ENCODE measurements at places on chromosomes 1 and 21.

GRCh38 chr1:51276286-51276685 lies 40.2 kb downstream of the RNF11 start:
- DNase-seq, result no peak

- DNase-seq, result no peak
Observed at GRCh38 chr21:37001441-37001840, 5.1 kb upstream of the RIPPLY3 start.

DNA sequence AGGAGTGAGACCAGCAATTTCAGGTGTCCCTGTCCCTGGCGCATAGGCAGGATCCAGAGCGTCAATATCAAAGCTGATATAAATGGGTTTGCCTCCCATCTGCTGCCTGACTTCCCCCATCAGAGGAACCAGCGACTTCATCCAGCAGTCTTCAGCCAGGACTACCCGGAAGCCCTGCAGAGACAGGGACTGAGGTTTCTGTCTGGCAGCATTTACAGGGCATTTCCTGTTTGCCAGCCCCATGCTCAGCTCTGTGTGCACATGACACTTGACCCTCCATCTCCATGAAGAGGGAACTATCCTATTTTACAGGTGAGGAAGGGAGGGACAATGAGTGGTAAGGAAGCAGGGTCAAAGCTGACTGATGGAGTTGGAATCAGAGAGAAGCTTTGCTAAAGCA lies 7.2 kb downstream of the AGMAT start:
- DNase-seq, result no peak

DNA sequence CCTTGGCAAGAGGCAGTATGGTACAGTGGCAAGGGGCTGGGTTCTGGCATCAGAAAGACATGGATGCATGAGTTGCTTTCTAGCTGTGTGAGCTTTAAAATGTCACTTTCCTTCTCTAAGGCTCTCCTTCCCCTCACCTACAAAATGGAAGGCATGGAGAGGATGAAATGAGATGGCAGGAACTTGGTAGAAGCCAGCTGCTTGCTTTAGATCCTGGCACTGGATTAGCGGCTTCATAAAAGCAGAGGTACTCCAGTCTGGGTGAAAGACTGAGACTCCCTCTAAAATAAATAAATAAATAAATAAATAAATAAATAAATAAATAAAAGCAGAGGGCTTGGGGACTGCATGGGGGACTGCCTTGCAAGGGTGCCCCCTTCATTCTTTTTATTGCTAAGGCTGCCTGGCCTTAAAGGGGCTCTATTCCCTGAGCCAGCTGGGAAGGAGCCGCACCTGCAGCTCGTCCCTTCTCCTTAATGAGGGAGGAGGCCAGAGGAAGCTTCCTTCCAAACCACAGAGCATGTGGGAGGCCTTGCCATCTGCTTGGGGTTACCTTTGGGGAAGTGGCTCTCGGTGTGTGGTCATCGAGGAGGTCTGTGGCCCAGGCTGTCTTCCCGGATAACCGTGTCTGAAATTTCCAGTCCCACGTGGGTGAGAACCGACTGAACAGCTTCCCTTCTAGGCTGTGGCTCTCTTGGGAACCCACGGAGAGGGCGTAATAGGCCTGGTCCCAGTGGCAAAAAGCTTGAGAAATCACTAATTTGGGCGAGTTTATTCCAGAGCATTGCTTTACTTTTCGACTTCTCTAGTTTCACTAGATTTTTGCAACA lies 2.0 kb upstream of the ATP13A2 start:
- DNase-seq, result no peak

GRCh38 chr1:17475752-17476151 lies 36.3 kb upstream of the RCC2 start:
- DNase-seq, result peak; percentile 66

- no peak for DNase-seq
Observed at GRCh38 chr1:76433526-76433925, 359.0 kb downstream of the ST6GALNAC3 start.

GRCh38 chr1:47948126-47948525 lies 49.1 kb downstream of the TRABD2B start:
- DNase-seq, result peak; percentile 74

DNA sequence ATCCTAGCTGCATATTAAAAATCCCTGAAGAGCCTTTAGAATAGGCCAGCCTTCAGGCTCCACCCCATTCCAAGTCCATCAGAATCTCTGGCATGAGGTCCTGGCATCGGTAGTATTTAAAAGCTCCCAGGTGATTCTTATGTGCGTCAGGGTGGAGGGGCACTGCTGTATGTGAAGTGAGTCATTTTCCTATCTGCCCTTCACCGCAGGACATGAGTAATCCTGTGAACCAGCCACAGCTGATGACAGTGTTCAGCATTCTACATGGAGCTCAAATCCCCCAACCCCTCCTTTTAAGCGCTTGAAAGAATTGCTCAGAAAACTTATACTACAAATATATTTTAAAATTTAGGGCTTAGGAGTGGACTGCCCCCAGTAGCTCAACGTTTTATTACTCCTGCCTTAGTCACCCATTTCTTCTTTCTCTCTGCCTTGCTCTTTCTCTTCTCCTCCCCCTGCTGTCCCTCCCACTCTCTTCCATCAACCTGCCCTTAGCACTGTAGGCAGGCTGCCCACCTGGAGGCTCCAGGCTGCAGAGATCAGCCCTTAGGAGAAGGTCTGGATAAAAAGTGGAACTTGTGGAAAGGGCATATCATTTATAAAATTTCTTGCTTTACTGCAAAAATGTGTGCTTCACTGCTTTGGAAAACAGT lies 73.8 kb upstream of the ZNF281 start:
- peak; percentile 82 for DNase-seq

DNA sequence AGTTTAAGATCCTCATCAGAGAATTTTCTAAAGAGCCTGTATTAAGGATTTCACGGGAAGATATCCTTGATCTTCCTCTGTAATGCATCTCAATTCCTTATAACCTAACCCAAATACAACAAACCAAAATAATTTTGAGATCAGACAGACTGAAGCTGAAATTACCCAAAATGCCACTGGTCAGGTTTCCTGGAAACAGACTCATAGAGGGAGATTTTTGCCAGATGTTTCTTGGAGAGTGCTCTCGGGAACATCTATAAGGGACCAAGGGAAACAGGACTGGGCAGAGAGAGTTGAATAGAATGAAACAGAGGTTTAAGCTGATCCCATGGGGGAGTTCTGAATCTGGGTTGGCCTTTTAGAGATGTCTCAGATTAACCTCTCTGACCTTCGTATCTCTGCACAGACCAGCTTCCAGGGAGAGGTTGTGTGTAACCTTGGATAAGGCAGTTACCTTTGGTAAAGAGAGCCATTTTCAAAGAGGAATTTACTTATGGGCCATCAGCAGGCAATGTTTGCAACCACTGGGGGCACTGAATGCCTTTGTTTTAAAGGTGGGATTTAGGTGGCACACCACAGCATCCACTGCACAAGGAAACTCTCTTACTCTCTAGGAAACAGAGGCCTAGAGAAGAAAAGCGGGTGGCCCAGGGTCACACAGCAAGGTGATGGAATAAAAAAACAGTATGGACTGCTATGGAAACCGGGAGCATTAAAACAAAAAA lies 130.8 kb upstream of the SGIP1 start:
- DNase-seq, result no peak

DNA sequence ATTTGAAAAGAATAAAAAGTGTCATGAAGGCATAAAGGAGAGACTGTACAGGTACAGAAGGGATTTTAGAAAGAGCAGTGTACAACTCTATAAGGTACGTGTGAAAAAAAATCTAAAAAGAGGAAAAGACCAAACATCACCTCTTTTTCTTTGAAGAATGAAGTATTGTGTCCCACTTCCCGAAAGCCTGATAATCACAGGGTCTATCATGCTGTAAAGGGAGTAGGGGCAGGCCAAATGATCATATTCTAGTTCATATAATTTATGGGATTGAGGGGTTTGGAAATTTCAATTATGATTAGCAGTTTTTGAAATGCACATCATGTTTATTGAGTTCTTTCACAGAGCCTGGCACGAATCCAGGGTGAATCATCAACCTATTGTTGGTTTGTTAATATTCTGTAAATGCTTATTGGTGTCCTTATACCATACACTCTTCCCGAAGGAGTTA lies 910 bp upstream of the RERE start:
- DNase-seq, result peak; percentile 63

DNA sequence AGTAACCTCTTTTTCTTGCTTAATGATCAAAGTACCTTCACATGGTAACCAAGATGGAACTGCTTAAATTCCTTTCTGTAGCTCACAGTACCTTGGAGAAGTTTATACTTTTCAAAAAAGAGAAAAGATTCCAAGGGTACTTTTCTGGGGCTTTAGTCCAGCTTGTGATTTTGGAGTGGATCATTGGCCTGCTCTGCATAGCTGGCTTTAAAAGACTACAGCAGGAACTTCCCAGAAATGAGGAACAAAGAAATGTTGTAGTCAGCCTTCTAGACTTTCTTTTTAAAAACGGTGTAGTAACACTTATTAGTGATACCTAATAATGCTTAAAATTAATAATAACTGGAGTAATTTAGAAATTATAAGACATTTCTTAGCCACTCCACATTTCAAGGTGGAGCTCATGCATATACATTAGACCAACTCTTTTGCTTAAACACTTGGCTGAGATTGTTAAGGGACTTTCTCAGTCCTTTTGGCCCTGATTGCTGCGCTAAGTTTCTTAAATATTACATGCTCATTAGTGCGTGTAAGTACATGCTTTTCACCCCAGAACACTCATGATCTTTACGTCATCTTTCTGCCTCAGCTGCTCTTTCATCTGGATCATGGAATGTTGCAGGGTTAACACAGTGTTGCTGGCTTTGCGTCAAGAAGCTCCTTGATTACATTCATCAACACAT lies 57.3 kb downstream of the SDCCAG8 start:
- DNase-seq, result no peak

DNA sequence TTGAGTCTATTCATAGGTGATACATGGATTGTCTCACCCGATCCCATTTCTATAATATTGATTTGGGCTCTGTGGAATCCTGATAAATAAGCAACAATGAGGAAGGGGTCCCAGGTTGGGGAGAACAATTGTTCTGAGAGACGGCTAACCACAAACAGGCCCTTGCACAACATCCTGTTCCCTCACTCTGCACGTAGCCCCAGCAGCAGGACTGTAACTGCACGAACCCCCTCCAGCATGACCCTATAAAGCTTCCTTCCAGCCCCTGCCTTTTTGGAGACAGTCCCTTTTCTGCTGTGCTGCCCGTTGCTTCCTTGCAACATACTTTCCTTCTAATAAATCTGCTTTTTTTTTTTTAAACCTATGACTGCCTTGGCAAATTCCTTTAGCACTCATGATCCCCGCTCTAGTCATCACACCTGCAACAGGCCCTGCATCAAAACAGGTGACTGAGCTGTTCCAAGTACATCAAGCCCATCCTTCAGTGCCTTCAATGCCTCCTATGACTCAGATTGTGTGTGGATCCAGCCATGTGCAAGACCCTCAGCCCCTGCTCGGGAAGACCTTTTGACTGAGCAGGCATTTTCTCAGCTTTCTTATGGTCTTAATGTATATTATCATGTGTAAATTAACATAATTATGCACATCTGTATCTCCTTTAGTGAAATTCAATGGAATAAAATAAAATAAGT lies 63.7 kb upstream of the B3GALNT2 start:
- DNase-seq, result no peak

GRCh38 chr1:163608979-163609378 lies 287.2 kb downstream of the NUF2 start:
- no peak for DNase-seq

GRCh38 chr1:115059316-115059715 lies 29.7 kb downstream of the TSHB start:
- no peak for DNase-seq

DNA sequence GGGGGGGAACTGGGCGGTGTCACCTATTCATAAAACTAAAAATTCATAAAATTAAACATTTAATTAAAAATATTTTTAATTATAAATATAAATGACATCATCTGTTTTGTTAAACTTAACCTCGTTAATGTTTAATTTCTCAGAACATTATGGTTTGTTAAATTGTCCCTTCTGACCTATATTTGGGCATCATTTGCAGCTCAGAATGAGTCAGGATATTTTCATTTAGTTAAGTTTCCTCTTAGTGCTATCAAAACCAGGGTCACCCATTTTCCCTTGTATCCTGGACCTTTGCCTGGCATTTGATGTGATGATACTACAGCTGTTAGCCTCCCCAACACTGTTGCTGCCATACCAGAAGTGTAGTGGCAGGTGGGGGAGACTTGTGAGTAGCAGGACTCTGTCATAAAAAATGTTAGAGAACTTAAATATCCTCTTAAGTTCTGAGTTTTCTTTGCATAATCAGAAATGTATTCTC lies 30.3 kb downstream of the TSNAX start:
- no peak for DNase-seq

- peak; percentile 61 for DNase-seq
Observed at GRCh38 chr1:200351826-200352549, 57.8 kb downstream of the ZNF281 start.

GRCh38 chr21:37489553-37489952 lies 123.0 kb downstream of the DYRK1A start:
- DNase-seq, result no peak

DNA sequence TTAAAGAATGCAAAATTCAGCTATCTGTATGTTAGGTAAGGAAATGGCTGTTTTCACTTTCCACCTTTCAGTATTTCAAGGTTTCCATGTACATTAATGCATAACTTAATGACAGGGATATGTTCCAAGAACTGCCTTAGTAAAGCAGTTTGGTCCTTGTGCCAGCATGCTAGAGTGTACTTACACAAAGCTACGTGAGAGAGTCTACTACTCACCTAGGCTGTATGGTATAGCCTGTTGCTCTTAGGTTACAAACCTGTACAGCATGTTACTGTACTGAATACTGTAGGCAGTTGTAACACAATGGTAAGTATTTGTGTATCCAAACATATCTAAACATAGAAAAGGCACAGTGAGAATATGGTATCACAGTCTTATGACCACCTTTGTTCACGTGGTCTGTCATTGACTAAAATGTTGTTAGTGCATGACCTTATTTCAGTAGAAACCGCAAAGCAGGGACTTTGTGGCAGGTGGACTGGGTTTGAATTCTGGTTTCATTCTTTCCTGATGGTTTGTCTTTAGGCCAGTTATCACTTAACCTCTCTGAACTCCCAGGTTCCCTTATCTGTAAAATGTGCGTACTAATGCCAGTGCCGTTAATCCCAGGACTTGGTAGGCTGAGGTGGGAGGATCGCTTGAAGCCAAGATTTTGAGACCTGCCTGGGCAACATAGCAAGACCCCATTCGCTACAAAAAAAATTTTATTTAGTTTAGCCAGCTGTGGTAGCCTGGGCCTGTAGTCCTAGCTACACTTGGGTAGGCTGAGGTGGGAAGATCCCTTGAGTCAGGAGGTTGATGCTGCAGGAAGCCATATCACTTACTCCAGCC lies 4.9 kb downstream of the SMYD2 start:
- DNase-seq, result no peak

DNA sequence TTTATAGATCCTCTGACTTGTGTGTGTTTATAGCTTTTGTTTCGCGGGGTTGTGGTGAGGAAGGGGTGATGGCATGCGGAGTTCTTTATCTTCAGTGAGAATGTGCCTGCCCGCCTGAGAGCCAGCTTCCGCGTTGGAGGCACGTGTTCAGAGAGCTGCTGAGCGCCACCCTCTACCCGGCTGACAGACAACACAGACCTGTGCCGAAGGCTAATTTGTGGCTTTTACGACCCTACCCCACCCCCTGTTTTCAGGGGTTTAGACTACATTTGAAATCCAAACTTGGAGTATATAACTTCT lies 14.4 kb upstream of the CD101 start:
- peak; percentile 36 for DNase-seq

Data from hepatocyte (in vitro differentiated cells).